Tibial nerve (tissue), 4 donors: ENCODE measurements at places on chromosomes 16 and 17. TPM values are rescaled to one million over a fixed set of nuclear protein-coding genes. Genes with fewer than 3 reads are reported as not detected.

The SEPTIN12 gene
- total RNA-seq = not detected

- no peak overlapping the region for H3K27ac ChIP-seq
- H3K4me3 ChIP-seq = no peak overlapping the region
- H3K27me3 ChIP-seq = no peaks in the 10 kb centered on the region
- peaks cover 12% of the 10 kb centered on the region for H3K4me1 ChIP-seq
- H3K36me3 ChIP-seq = no peaks in the 10 kb centered on the region
- DNase-seq = no peak
Measured at GRCh38 chr16:89195521-89196171, 4.7 kb downstream of the SLC22A31 start.

- H3K27me3 ChIP-seq = no peaks in the 10 kb centered on the region
- H3K4me1 ChIP-seq = no peaks in the 10 kb centered on the region
- no peaks in the 10 kb centered on the region for H3K36me3 ChIP-seq
Measured at GRCh38 chr17:49775546-49776260, 11.8 kb upstream of the FAM117A start.

The MT3 gene
- total RNA-seq = 92.4 TPM

DNA sequence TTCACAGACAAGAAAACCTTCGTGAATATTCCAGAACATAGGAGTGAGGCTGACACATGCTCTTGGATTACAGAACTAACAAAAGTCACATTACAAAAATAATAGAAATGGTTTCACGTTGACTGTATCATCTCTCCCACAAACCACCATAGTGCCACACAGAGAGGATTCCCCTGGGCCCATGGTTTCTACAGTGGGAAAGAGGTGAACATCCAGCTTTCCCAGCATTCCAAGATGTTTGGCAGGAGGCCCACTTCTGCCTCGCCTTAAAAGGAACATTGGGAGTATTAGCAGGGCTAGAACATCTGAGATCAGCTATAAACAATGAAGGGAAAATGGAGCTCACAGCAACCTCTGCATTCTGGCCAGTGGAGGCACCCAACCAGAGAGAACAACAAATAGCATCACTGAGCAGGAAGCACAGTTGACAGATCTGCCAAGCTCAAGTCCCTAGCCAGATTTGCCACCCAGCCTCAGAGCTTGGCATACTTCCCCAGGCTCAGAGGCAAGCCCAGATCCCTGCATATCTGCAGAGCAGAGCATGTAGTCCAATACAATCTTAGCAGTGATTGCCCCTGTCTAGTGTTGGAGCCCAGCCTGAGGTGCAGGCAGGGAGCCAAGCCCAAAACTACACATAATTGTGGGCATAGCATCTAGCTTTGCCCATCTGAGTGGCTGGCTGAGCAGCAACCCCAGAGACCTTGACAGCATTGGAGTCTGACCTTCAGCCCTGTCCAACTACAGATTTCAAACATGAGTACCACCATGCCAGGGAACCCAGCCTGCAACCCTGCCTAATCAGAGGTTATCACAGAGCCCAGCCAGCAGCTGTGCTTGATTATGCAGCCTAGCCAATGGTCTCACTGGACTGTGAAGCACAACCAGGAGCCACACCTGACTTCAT is 260.4 kb downstream of the CEP112 start:
- DNase-seq = no peak
- peaks cover 7% of the 10 kb centered on the region for H3K4me1 ChIP-seq
- no peaks in the 10 kb centered on the region for H3K36me3 ChIP-seq
- no peaks in the 10 kb centered on the region for H3K27me3 ChIP-seq
- H3K27ac ChIP-seq = peak overlapping the region; percentile 67

The C16orf54 gene
- 0.60 TPM for total RNA-seq

DNA sequence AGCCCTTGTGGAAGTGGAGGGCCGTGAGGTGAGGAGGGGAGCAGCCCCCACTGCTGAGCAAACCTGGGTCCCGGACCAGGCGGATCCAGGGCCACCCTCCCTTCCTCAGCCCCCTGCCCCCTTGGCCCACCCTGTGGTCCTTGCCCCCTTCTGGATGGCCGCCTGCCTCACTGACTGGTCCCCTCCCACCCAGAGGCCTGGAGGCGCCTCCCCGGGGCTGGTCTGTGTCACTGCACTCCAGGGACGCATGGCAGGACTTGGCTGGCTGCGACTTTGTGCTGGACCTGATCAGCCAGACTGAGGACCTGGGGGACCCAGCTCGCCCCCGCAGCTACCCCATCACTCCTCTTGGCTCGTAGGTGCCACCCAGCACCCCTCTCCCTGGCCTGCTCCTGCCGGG is 19.2 kb upstream of the SMIM5 start:
- H3K4me3 ChIP-seq = no peak overlapping the region
- no peaks in the 10 kb centered on the region for H3K27me3 ChIP-seq
- peaks cover 3% of the 10 kb centered on the region for H3K36me3 ChIP-seq
- no peak for DNase-seq

DNA sequence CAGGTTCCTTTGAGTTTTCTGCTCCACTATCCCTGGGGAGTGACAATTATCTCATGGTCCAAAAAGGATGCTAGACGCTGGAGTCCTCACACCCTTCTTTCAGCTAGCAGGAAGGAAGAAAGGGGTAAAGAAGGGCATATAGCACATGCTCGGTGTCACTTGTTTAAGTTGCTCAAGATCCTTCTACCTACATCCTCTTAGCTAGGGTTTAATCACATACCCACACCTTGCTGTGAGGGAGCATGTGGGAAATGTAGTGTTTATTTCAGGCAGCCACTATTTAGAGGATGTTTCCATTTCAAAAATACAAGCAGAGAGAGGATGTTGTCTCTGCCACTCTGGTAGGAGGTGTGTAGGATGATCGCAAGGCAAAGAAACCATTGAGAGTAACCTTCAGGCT is 4.5 kb downstream of the PRKCB start:
- DNase-seq = no peak
- H3K27me3 ChIP-seq = no peaks in the 10 kb centered on the region
- no peak overlapping the region for H3K4me3 ChIP-seq

DNA sequence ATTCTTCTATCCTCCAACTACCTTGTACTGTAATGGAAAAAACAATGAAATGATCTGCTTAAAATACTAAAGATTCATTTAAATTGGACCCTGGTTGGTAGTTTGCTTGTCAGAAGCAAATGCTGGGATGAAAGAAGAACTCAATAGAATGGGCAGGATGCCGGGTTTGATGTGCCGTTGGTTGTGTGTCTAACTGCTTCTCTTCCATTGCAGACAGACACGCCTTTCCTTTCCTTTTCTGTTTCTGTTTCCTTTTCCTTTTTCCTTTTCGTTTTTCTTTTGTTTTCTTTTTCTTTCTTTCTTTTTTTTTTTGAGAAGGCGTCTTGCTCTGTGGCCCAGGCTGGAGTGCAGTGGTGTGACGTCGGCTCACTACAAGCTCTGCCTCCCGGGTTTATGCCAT is 64.6 kb downstream of the PLCG2 start:
- no peaks in the 10 kb centered on the region for H3K4me1 ChIP-seq
- no peaks in the 10 kb centered on the region for H3K27me3 ChIP-seq

GRCh38 chr16:68520649-68521086 is 18.4 kb upstream of the ZFP90 start:
- H3K4me3 ChIP-seq = no peak overlapping the region
- no peak overlapping the region for H3K27ac ChIP-seq
- peak; percentile 76 for DNase-seq
- no peaks in the 10 kb centered on the region for H3K27me3 ChIP-seq
- no peaks in the 10 kb centered on the region for H3K4me1 ChIP-seq

GRCh38 chr17:51372345-51373004 is 112.1 kb downstream of the UTP18 start:
- H3K27me3 ChIP-seq = no peaks in the 10 kb centered on the region
- peaks cover 24% of the 10 kb centered on the region for H3K4me1 ChIP-seq
- no peak overlapping the region for H3K4me3 ChIP-seq
- DNase-seq = peak; percentile 32

The CA5A gene
- total RNA-seq = not detected

The SLC46A1 gene
- total RNA-seq = 6.1 TPM

The LRRC37A2 gene
- total RNA-seq = 14.7 TPM
